Activated T-cell treated with anti-CD3 and anti-CD28 coated beads for 48 hours (primary cell): ENCODE measurements at places on chromosomes 2 and 18.
A peak's percentile ranks its signal among the peaks of the same experiment; 100 is the strongest.

DNA sequence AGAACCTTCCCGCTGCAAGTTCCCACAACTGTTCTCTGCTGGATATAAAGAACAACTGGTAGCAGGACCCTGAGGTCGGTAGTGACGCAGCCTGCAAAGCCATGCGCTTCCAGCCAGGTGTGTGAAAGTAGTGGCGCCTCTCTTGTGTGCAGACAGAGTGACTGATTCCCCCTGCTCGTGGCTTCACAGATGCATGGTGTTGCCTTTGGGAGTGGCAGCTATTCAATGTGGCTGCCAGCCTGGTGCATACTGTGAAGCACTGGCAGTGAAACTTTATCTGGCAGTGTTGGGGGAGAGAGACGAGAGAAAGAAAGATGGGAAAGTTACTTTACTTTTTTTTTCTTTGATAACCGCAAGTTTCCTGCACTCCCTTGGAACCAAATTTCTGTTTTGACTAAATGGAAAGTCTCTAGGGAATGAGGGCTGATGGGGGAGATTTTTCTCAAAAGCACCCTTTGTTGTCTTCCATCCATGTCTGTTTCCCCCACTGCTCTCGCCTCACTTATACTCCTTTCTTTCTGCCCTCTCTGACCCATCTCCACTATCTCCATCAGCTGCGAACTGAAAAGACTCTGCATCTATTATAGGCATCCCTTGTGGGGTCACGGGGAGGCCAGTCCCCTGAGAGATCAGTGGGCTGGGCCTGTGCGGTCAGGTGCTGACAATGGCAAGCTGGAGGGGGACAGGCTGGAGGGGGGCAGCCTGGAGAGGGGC lies 90.0 kb upstream of the TNP1 start:
- DNase-seq: no peak

DNA sequence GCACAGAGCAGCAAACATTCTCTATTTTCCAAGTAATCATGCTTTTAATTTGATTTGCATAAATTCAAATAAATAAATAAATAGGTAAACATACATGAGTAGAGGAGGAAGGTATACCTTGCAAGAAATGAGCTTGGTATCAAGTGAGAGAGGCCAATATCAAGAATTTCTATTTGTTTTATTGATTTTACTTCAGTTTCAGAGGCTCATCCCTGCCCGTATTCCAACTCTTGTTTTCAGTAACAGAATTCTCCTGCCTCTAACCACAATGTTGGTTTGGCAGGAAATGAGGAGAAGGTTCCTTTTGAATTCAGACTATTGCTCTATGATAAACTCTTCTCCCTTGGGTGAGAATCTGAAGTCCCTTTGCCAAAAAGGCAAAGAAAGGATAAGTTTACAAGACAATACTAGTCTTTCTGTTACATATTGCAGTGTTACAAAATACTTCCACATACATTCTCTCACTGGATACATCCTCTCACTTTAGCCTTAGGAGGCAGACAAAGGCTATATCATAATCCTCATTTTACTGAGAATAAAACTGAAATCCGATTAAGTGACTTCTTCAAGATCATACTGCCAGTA lies 68.3 kb upstream of the ZNF397 start:
- no peak for DNase-seq

GRCh38 chr2:28445448-28446258 lies 50.2 kb upstream of the PLB1 start:
- peak; percentile 56 for DNase-seq

DNA sequence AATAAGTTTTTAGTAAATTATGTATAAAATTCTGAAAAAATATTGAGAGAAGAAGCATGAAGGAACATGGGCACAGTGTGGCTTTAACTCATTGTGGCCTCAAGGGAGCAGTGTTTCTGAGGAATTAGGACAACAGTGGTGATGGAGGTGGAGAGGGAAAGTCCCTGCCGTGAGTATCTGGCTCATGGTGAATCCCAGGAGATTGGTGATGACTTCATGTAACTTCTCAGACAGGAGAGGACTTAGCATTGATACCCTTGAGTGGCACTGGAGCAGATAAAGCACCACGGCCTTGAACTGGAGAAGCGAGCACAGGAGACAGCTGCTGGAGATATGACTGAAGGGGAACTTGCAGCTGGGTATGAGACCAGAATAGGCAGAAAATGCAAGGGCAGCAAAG lies 35.0 kb upstream of the LRP1B start:
- no peak for DNase-seq

DNA sequence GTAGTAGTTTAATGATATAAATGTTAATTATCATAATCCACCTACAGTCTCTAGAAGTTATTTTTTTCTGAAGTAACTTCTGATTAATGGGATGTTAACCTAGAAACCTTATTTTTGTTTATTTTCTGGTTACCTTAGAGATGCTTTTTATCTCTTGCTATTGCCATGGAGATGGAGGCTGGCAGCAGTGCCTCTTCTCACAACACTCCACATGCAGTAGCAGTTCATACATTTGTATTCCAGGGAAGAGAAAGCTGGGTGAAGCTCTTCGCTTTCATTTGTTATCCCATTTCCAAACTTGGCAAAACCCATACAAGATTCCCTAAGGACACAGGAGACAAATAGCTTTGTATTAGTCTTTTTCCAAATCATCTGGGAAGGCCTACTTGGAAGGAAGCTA lies 1794.1 kb upstream of the LRRTM1 start:
- no peak for DNase-seq

DNA sequence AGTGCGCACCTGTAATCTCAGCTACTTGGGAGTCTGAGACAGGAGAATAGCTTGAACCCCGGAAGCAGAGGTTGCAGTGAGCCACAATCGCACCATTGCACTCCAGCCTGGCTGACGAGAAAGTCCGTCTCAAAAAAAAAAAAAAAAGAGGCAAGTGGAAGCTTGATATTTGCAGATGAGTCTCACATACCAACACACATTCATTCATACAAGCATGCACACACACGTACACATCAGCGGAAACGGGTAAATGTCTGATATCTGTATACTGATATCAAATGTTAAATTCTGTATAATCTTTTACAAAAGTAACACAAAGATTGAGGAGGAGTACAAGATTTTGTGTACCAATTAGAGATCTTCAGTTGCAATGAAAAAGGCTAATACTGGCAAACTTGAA lies 47.8 kb upstream of the SPOPL start:
- no peak for DNase-seq

DNA sequence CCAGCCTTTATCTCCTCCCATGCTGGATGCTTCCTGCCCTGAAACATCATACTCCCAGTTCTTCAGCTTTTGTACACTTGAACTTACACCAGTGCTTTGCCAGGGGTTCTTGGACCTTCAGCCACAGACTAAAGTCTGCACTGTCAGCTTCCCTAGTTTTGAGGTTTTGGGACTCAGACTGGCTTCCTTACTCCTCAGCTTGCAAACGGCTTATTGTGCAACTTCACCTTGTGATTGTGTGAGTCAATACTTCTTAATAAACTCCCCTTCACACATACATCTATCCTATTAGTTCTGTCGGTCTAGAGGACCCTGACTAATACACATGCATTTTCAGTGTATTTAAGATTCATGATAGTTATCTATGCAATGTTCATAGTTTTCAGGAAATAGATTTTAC lies 35.8 kb upstream of the ZNF804A start:
- DNase-seq: no peak
